ENCODE measurements at places on chromosomes 2 and 18.
A peak's percentile ranks its signal among the peaks of the same experiment; 100 is the strongest.

- no peak for DNase-seq
Measured at GRCh38 chr2:184367211-184367610, 231.1 kb upstream of the ZNF804A start.

DNA sequence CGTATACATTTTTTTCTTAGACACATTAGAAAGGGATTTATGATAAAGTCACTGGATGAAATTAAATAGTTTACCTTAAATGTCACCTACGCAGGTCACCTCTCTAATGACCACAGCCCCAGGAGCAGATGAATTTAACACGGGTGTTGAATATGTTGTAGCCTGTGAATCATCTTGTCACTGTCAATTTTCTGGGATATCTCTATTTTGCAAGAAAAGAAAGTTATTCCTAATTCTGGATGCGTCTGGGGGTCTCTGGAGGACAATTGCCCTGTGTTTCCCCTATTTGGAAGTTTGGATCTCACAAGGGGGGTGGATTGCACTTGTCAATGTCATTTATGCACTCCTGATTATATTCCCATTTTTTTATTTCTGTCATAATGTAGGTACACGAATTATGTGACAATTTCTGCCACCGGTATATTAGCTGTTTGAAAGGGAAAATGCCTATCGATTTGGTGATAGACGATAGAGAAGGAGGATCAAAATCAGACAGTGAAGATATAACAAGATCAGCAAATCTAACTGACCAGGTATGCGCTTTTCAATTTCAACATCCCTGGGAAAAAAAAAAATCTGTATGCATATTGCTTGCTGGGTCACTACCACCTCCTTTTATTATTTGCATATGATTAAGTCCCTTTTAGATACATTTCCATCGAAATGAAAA, 7.7 kb downstream of the MEIS1 start:
- DNase-seq: no peak

- no peak for DNase-seq
Measured at GRCh38 chr2:925309-925708, 25.3 kb upstream of the SNTG2 start.

DNA sequence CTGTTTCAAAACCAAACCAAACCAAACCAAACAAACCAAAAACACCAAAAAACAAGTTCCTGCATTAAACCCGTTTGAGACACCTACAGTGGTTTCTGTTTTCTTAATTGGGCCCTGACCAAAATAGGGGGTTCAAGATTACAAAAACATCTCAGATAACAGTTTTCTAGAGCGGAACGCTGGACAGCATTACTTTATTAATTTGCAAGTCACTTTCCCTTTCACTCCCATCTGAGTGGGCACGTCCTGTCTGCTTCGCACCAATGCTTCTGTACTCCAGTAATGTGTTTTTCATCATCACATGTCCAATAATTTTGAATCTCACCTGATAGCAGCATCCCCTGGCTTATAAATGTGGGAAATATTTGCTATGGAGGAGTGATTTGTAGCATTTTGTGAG, 11.7 kb upstream of the MYO1B start:
- no peak for DNase-seq

DNA sequence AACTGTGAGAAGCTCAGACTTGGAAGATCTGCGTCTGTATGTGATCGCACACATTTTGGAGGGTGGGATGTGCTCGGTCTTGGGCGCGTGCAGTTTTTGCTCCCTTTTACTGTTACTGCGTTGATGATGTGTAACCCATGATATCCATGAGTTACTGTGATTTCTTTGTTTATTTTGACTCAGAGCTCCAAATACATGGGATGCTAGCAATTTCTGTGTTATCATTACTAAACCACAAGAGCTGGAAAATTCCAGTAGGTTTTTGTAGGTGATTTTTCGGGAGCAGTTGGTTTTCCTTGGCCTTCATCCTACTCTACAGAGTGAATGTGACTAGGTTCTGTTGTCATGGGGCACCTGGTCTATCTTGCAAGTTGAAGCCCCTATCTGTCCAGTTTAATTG, 124.2 kb downstream of the AGAP1 start:
- DNase-seq: no peak

GRCh38 chr2:70808983-70809958, 11.1 kb downstream of the CLEC4F start:
- DNase-seq: no peak

- DNase-seq: no peak
Measured at GRCh38 chr2:101146535-101146934, 4.6 kb downstream of the TBC1D8 start.

DNA sequence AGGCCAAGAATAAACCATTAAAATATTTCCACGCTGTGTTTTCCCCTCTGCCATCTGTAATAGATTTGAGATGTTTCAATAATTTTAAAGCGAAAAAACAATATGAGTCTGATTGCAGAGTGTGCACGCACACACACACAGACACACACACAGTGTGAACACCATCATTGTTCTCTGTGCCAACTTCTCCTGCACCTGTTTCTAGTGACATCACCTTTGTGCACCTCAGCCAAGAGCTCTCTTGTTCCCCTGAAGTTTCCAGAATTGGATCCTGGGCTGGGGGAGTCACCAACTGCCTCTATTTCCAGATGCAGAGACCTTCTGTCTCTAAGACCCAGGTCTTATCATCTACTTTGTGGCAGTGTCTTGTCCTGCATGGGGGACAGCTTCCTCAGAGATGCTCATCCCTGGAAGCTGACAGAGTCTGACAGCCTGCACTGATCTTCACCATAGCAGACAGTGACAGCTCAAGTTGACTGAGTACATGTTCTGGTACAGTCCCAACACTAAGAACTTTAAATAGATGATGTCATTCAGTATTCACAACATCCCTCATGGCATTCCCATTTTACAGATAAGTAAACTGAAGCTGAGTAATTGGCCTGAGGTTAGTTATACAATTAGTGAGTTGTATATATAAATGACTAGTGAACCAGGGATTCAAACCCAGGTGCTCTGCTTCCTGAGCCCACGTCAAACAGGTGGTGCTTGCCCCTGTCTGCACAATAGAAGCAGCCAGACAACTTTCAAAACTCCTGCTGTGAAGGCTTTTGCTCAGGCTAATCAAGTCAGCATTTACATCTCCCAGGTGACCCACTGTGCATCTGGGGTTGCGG, 39.4 kb downstream of the ACOXL start:
- no peak for DNase-seq

- DNase-seq: no peak
Measured at GRCh38 chr2:43034242-43034619, 192.2 kb downstream of the ZFP36L2 start.

DNA sequence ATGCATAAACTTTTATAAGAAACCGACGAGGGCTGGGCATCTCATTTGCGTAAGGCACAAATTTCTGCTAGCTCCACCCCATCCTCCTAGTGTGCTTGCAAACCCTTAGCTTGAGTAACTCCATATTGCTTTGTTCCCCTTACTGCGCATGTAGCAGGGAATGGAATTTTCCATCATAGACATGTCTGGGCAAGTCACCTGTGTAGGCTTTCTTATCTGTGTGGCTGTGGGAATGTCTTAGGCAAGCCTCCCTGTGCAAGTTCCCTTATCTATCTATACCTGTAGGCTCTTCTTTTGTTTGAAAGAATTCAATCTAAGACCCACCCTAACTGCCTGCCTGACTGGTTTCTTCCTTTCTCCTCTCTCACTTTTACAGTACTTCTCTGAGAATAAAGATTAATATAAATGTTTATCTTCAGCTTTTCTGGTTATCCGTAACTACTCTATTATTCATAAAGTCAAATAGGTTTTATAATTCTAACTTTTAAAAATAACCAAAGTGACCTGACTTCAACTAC, 217.6 kb upstream of the FIGN start:
- no peak for DNase-seq

- no peak for DNase-seq
Measured at GRCh38 chr18:27062802-27063201, 122.3 kb downstream of the CHST9 start.

GRCh38 chr18:26642440-26643348, 94.3 kb upstream of the KCTD1 start:
- no peak for DNase-seq

DNA sequence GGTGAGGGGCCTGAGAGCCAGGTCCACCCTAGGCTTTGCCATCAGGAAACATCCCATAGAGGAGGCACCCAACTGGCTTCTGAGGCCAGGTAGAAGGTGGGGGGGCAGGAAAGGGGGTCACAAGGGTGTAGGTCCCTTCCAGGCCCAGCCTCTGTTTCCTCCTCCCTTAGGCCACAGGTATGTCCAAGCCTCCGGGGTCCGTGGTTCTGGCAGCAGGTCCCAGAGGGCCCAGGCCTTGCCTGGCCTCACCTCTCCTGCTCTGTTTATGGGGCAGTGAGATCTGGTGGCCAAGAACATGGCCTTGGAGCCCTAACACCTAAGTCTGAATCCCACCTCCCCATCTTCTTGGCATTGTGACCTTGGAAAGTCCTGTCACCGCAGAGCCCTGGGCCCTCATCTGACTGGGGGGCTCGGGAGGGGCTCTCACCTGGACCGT, 21.6 kb upstream of the GPR17 start:
- DNase-seq: no peak

DNA sequence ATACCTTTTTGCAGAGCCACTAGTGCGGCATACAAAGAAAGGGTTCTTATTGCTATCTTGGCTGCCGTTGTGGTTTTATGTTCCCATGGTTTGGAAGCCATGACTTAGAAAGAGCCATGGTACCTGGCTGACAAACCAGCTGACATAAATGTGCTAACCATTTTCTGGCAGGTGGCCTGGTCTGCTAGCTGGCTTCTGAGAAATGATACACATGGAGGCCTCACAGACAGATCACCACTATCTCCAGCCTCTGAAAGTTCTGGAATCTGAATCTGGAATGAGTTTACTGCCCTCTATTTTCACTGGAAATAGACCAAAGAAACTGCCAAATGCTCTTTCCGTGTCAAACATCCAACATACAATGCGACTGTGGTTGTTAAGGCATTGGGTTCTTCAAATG, 123.7 kb downstream of the QPCT start:
- DNase-seq: no peak

- DNase-seq: no peak
Measured at GRCh38 chr18:6764382-6764781, 34.9 kb downstream of the ARHGAP28 start.

DNA sequence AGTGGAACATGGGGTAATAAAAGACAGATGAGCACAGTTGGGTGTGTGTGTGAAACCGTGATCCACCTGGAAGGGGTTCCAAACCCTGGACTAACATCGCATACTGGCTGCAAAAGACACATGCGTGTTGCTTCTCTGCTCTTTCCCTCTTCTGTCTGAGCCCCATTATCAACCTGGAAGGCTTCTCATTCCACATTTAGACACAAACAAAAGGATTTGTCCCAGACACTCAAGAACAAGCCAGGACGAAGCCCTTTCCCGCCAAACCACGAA, 7.0 kb upstream of the SP9 start:
- no peak for DNase-seq

DNA sequence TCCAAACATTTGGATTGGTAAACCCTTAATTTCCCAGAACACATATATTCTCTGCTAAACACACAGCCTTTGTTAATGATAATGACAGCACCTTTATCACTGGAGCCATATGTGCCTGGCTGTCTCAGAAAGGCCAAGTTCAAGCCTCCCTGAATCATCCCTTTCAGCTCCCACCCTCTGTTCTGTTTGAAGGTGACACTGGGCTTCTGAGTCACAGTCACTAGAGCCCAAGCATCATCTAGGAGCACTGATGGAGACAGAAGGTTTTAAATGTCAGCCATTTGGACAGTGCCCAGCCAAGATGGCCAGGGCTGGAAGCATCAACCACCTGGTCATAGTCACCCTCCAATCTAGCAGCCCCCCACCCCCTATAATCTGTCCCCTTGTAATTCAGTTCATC, 80.6 kb downstream of the NRP2 start:
- no peak for DNase-seq

- no peak for DNase-seq
Measured at GRCh38 chr2:54673501-54673998, 49.9 kb upstream of the EML6 start.

GRCh38 chr2:96931966-96932365, 54.4 kb downstream of the FAM178B start:
- DNase-seq: no peak

- peak; percentile 47 for DNase-seq
Measured at GRCh38 chr2:240972636-240973521, 25.5 kb upstream of the SNED1 start.

- no peak for DNase-seq
Measured at GRCh38 chr2:124091721-124092120, 66.6 kb downstream of the CNTNAP5 start.

DNA sequence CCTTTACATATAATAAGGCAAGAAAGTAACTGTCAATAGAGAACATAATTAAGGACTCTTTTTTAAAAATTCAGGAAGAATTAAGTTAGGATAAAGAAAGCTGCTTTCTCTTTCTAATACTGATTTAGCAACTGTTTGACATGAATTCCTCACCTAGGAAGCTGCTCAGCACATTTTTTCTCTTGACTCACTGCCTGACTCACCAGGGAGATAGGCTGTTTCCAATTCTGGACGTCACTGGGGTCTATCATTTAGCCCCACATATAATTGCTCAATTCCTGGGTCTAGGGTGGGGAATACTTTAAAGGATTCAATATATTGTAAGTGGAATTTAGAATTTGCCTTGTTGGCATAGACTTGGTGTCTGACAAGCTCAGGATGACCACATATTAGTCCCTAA, 50.8 kb upstream of the UGP2 start:
- DNase-seq: no peak

DNA sequence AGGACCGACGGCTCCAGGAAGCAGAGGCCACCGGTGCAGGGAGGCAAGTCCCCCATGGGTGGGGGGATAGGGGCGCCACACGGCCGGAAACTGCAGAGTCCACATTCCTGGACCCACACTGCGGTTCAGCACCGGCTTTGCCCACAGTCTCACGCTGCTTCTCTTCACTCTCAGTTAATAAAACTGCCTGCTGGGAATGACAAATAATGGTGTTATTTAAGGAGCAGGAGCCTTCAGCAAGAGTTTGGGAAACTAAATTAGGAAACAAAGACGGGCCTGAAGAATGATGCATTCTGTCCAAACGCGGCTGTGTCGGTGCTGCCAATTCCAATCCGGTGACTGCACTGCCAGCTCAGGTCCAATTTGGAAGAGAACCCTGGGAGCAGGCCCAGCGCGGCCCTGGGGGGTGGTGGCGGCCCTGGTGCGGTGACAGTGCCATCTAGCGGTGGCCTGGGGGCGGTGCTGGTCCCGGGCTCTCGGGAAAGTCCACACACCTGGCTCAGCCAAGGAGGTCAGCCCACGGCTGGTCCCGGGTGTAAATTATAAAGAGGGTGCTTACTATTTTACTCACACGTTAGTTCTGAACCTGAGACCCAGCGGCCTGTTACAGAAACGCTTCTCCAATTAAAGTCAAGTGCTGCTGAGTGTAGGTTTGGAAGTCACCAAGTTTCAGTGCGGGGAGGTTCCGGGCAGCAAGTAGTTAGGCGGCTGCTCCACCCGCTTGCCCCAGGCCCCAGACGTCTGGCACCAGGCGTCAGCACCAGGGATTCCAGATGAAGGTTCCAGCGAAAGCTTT, 73.1 kb upstream of the PXDN start:
- DNase-seq: no peak

Data from NCI-H2081 treated with DMSO at 0.1 percent for 48 hours (cell line).